ENCODE measurements at places on chromosomes 5 and 9.

DNA sequence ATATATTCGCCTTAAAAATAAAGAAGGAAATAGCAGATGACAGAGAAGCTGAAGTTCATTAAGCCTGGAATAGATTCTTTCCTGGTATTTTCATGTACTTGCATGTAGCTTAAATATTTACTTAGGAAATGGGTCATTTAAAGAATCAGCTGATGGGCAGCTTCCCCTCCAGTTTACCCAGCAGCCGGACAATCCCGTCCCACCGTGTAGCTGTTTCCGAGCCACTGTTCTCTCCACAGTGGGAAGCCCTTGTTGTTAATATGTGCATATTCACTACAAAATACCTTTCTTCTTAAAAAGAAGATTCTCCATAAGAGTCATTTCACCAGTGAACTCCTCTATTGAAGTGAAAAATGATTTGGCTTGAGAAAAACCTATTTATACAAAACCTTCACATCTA, 187.0 kb downstream of the FANCC start:
- no peak for DNase-seq

DNA sequence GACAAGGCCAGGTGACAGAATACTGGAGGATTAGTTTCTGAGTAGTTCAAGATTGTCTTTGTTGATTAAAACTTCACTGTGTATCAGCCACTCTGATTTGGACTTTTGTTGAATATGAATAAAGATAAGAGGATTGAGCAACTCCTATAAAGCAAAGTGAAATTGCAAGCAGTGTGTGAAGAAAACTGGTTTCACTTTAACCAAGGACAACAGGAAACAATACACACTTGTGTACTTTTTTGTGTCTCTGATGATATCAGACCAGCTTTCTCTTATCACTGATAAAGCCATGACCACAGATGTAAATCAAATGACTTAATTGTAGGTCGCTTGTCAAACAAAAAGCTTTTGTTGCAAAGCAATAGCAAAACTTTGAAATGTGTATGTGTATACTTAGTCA, 268.6 kb downstream of the FER start:
- DNase-seq, result peak; percentile 10

DNA sequence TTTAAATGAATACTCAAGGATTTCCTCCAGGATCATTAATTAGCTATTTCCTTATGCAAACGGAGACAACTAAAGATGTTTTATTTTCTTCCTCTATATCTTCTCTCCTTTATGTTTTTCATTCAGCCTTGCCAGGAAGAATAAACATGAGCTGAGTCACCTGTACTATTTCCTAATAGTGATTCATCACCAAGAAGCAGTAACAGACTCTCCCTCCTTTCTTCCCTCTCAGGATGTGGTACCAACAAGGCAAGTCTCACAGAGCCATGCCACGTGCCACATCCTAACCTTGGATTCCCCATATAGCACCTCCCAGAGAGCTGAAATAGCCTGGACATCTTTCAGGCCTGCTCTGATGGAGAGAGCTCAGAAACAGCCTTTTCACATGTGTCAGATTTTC, 758.6 kb upstream of the DMAC1 start:
- peak; percentile 61 for DNase-seq

- DNase-seq, result no peak
Observed at GRCh38 chr9:29160763-29161353, 1587.6 kb upstream of the C9orf72 start.

- no peak for DNase-seq
Observed at GRCh38 chr5:173562451-173562850, 54.0 kb downstream of the BOD1 start.

Data from fibroblast of lung (primary cell).